HT1080 (cell line): ENCODE measurements at places on chromosomes 16 and 17. TPM values are rescaled to one million over a fixed set of nuclear protein-coding genes. Genes with fewer than 3 reads are reported as not detected.
A peak's percentile ranks its signal among the peaks of the same experiment; 100 is the strongest.

Gene TEKT3
- total RNA-seq: not detected in 2 replicates

Gene GAS7
- 0.76 TPM in 1 of 2 replicates, not detected in the other for total RNA-seq

DNA sequence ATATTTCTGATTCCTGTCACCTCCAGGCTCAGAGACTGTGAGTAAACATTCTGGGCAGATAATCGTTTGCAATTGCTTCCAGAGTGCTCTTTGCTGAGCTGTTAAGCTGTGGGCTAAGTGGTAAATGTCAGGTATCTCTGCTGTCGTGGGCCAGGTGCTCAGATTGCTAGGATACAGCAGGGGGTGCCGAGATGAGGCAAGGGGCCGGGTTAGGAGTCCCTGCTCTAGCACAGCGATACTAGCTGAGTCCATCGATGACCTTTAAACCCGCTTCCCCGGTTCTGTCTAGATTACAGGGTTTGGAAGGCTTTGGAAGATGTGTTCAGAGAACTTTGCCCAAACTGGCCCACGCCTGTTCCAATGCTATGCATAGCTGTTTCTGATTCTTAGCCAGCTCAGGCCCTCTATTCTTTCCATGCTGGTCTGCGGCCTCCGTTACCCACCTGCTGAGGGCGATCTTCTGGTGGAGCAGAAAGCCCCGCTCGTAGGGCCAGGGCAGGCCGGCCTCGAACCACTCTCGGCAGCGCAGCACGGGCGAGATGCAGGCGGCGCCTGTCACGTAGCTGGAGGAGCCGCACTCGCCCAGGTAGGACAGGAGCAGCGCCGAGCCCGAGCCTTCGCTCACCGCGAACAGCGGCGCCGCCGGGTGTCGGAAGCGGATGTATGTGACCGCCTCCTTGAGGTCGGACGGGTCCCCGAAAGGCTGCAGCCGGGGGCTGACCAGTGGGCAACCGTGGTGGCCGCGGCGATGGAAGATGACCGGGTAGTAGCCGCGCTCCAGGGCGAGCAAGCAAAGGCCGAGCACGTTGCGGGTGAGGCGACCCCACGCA, 979 bp downstream of the ABHD15 start:
- no peak for DNase-seq

Gene PRRT2
- total RNA-seq: 0.60 and 4.5 TPM in 2 replicates

- no peak for DNase-seq
These were observed 12.9 kb downstream of the NLRC3 start for GRCh38 chr16:3564130-3564888.

GRCh38 chr17:61054436-61054835, 345.2 kb upstream of the TBX2 start:
- DNase-seq: no peak

DNA sequence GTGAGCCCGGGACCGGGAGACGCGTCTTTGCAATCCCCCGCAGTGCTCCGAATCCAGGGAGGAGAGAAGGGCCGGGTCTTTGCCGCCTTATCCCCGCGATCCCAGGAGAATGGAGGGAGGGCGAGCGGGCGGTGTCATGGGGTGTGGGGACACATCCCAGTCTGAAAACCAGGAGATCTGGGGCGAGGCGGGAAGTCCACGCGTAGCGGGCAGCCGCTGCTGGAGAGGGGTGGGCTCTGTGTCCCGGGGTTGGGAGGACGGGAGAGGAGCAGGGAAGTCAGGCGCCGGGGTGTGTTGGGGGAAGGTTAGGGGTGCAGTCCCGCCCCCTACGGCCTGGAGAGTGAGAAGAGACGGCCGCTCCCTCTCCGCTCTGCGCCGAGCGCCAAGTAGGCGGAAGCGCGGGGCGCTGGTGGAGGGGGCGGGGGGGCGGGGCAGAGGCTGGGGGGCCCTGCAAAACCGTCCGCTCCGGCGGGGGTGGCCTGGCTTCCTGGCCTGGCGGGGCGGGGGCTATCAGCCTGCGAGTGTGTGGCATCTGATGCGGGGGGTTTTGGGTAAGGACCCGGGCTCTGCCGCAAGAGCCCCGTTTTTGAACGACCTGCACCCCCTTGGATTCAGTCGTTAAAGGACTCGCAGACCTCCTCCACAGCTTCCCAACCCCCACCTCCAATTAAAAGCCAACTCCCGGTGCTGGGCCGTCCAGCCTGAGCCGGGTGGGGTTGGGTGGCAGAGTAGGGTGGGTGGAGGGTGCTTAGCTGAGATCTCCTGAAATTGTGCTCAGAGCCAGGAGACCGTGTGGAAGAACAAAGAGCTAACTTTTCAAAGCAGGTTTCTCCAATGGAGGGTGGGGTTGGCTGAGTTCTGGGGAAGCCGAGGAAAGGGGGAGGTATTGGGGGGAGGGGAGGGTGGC, 654 bp downstream of the LASP1 start:
- DNase-seq: peak; percentile 56
